Fibroblast of skin of right quadriceps (primary cell): ENCODE measurements at places on chromosomes 3 and 15.

GRCh38 chr3:126524429-126524988 is 554 bp downstream of the CHST13 start:
- no peak for DNase-seq

DNA sequence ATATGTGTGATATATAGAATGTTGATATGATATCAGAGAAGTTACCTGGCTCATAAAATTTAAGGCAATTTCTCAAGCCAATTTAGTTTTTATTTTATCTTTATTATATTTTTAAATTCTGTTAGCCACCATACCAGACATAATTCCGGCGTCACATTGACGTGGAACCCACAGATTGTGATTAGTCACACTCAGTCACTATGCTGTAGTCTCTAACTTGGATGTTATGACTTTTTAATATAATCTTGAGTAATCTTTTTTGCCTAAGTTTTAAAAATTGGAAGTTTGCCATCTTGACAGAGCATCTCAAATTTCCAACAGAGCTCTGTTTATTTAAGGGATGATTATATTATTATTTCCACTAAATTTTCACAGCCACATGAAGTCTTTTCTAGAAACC is 9.7 kb upstream of the DCLK3 start:
- peak; percentile 35 for DNase-seq

- no peak for DNase-seq
Observed at GRCh38 chr3:156016902-156017301, 103.5 kb upstream of the KCNAB1 start.

DNA sequence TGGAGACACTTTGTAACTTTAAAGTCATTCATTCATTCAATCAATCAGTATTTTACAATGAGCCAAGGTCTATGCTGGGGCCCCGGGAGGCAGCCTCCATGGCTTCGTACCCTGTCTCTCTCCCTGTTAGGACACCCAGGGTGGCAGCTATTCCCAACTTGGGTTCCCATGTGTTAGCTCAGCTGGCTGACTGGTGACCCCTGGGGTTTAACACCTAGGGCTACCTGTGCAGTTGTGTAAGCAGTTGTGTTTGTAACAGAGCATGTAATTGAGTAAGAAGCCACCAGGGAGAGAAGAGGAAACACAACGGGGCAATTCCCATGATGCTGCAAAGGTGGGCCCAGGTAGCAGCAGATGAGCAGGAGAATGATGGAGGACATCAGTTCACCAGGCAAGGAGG is 132.4 kb downstream of the ADAMTS9 start:
- DNase-seq: no peak

DNA sequence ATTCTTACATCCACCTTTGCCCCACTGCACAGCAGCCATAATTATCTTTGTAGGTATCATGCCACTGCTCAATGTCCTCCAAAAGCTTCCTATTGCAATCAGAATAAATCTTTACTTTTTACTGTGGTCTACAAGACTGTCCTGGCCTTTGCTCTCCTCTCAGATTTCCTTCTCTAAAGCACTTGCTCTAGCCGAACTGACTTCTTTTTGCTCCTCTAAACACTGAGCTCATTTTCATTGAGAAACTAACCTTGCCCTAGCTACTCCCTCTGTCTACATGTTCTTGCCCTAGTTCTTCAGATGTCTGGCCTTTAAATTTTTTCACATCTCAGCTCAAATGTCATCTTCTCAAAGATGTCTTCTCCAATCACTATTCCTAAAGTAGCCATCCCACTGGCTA is 342.8 kb downstream of the TBC1D5 start:
- DNase-seq: no peak

GRCh38 chr3:37551857-37552256 is 309.8 kb upstream of the CTDSPL start:
- no peak for DNase-seq
